ENCODE measurements at places on chromosomes 16 and 17.

DNA sequence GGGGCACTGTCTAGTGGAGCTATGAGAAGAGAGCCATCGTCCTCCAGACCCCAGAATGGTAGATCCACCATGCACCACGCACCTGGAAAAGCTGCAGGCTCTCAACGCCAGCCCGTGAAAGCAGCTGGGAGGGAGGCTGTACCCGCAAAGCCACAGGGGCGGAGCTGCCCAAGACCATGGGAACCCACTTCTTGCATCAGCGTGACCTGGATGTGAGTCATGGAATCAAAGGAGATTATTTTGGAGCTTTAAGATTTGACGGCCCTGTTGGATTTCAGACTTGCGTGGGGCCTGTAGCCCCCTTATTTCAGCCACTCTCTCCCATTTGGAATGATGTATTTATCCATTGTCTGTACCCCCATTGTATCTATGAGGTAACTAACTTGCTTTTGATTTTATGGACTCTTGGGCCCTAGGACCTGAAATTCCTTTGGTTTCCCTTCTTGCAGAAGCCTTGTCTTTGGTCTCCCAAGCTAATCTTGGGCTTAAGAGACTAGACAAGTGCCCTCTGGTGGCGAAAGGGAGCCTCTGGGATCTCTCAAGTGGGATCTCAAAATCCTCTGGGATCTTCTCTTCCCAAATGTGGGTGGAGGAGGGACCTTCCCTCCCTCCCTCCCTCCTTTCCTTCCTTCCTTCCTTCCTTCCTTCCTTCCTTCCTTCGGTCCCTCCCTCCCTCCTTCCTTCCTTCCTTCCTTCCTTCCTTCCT is 58.2 kb upstream of the HAPSTR1 start:
- no peak for DNase-seq

DNA sequence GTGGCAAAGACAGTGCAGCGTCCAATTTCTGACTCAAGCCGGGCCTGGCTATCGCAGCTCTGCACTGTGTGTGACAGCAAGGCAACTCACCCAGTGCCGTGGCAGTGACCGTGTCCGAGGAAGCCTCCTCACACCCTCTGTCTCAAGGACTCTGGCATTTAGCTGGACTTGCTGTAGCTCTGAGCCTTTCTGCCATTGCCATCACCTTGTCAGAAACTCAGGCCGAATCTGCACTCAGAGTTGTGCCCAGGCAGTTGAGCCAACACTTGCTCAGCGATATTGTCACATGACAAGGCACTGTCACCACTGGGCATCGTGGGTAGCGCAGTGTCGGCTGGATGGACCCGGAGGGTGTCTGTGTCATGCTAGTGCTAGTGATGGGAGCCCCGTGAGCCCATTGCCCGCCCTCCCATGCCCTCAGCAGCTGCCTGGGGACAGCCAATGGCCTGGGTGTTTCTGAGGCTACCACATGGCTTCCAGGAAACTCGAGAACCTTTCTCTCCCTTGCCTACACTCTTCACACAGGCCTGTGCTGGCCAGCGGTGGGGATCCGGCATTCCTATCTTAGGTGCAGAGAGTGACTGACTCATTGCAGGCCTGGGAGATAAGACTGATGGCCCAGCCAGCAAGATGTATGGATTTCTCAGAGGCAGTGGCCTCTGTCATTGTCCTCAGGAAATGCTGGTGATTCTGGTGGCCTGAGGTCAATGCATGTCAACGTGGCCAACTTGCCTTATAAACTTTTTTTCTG is 22.1 kb upstream of the STH start:
- no peak for DNase-seq

DNA sequence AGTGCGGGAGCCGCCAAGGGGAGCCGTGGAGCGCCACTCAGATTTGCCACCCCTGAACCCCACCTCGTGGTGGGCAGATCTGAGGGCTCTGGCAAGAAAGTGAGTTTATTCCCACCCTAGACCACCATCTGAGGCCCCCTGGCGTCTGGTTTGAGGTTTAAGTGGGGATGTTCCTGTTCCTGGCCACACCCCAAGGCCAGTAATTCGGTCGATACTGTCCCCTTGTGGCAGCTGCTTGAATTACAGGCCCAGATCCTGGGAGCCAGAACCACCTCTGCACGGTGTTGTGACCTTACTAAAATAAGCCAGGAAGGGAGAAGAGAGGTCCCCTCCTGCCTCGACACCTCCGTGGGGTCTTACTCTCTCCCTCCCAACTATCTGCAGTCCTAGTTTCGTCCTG is 3.3 kb upstream of the LAT start:
- no peak for DNase-seq

DNA sequence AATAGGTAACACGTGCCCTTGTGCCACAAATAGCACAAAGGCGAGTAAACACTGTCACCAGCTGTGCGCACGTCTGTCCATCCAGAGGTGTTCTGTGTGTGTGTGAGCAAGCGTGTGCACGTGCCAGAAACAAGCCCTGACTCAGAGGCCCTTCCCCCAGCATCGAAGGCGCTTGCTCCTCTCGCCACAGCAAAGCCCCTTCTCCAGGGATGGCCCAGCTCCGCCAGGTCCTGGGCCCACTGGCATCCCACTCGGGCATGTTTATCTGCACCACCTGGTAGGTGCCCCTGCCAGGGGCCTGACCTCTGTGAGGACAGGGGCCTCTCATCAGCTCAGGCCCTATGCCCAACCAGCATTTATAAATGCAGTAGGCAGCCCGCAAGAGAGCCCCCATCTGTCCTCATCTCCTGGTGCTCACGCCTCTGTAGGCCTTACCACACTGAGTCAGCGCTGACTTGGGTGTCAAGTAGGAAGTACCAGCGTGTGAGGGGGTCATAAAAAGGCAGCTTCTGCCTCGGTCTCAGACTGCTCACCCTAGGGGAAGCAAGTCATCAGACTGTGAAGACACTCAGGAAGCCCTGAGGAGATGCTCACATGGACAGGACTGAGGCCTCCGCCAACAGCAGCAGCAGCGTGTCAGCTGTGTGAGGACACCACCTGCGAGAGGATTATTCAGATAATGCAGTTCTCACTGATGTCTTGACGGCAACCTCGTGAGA is 10.8 kb downstream of the TMEM235 start:
- DNase-seq = no peak

GRCh38 chr17:77400445-77400870 is 259.7 kb downstream of the SEC14L1 start:
- peak; percentile 45 for DNase-seq

DNA sequence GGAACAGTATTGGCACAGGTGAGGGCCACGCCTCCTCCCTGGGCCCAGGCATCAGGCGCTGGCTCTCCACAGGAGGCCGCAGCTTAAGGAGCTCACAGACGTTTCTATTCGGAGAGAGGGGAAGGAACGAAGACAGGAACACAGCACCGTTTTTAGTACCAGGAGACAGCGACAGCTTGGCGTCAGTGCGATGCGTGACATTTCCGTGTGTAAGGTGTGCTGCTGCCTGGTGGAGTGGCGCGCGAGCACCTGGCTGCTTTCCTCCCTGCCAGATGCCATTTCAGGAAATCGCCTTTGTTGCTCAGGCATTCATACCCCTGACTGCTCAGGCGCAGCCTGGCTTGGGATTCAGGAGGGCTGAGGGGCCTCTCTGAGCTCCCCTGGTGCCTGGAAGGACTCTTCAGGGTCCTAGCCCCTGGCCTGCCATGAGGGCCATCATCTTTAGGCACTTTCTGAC is 367.5 kb downstream of the CPPED1 start:
- no peak for DNase-seq

DNA sequence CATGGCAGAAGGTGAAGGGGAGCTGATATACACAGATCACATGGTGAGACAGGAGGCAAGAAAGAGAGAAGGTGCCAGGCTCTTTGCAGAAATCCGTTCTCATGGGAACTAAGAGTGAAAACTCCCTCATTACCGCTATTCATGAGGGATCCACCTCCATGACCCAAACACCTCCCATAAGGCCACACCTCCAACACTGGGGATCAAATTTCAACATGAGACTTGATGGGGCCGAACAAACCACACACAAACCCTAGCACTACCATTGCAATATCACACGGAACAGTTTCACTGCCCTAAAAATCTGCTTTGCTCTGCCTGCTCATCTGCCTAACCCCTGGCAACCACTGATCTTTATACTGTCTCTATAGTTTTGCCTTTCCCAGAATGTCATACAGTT is 34.8 kb downstream of the C17orf67 start:
- no peak for DNase-seq

DNA sequence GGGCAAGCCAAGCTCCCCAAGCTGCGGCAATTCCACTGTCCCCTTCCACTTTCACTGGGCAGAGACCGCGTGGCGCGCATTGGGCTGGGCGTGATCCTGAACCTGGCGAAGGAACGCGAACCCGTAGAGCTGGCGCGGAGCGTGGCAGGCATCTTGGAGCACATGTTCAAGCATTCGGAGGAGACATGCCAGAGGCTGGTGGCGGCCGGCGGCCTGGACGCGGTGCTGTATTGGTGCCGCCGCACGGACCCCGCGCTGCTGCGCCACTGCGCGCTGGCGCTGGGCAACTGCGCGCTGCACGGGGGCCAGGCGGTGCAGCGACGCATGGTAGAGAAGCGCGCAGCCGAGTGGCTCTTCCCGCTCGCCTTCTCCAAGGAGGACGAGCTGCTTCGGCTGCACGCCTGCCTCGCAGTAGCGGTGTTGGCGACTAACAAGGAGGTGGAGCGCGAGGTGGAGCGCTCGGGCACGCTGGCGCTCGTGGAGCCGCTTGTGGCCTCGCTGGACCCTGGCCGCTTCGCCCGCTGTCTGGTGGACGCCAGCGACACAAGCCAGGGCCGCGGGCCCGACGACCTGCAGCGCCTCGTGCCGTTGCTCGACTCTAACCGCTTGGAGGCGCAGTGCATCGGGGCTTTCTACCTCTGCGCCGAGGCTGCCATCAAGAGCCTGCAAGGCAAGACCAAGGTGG is 9.8 kb downstream of the SARM1 start:
- DNase-seq = no peak

GRCh38 chr17:46989637-46990431 is 10.8 kb upstream of the RPRML start:
- no peak for DNase-seq

DNA sequence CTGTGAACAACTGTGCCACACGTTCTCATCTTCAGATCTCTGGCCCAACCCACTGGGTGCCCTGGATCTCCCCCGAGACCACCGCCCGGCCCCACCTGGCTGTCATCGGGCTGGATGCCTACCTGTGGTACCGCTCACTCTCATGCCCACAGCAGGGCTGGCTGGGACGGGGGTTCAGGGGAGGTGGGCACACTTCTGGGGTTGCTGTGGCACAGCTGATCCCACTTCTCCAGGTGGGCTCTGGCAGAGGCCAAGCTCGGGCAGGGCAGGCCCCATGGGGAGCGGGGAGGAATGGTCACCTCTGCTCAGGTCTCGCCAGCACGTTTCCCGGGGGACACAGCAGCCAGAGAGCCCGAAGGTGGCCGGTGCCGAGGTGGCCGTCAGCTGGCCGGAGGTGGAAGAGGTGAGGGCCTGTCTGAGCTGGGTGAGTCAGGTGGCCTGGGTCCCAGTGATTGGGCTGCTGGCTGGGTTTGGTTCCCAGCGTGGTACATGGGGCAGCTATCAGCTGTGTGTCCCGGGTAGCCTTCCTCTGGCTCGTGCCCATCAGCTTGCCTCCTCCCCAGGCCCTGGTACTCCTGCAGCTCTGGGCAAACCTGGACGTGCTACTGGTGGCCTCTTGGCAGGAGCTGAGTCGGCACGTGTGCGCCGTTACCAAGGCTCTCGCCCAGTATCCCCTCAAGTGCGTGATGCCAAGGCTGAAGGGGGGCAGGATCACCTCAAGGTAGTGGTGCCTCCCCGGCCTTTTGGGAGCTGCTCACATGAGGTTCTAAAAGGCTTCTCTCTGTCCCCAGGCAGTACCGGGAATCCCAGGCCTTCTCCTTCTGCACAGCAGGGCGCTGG is 2.3 kb upstream of the MRPS34 start:
- no peak for DNase-seq

- peak; percentile 43 for DNase-seq
Measured at GRCh38 chr17:32265192-32265923, at the start of gene RHBDL3. Gene RHBDL3 (plus strand): TSS chr17:32265832. CDS start chr17:32266190, 358 bp downstream.

DNA sequence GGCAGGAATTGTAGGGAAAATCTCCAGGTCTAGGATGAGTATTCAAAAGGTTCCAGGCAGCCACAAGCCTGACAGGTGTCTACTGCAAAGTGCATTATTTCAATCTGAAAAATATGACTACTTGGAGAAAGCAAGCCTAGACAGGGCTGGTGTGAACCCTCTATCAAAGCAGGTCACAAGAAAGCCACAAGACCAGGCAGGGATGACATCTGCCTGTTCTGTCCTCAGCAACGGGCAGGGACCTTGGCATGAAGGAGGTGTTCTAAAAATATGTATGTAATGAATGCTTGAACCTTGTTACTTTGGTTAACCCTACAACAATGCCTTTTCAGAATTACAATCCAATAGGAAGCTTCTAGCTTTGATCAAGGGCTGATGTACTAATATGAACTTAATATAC is 1.2 kb upstream of the COX6A2 start:
- no peak for DNase-seq

GRCh38 chr16:56424404-56424764 is 961 bp downstream of the AMFR start:
- no peak for DNase-seq

GRCh38 chr16:30063278-30063892 is 2.2 kb upstream of the ALDOA start:
- DNase-seq = no peak

GRCh38 chr17:2814481-2815341 is 18.5 kb downstream of the RAP1GAP2 start:
- no peak for DNase-seq

DNA sequence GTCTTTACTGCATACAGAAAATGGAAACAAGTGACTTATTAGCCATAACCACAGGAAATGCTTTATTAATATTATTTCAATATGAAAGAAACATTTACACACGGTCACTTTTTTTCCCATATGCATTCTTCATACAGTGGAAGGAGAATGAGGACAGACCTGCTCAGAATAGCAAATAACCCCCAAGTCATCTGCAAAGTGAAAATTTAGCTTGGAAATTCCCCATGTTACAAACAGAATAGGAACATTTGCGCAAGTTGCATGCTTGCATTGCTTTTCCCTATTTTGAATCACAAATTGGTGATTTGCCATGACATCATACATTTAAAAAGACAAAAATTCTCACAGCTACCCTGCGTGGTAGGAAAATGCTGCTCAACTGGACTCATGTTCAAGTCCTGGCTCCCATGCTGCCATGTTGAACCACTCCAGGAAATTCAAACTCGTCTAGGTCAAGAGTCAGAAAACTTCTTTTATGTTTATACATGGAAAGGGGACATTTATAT is 102.0 kb downstream of the GP2 start:
- no peak for DNase-seq

DNA sequence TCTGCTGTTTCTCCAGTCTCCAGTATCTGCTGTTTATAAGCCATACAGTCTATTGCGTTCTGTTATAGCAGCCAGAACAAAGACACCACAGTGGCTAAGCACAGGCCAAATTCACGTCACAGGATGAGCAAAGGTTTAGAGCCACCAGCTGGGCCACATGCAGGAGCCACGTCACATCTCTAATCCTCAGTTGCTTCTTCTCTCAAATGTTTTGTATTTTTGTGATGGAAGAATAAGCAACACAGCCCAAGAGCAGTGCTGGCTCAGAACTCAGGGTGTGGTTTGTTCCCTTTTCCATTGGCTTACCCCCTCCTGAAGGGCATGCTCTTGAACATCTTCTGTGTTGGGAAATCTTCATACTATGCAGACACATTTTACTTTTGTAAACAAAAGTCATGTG is 309.4 kb upstream of the CDH5 start:
- no peak for DNase-seq
